ENCODE measurements at places on chromosomes 12 and 14.

DNA sequence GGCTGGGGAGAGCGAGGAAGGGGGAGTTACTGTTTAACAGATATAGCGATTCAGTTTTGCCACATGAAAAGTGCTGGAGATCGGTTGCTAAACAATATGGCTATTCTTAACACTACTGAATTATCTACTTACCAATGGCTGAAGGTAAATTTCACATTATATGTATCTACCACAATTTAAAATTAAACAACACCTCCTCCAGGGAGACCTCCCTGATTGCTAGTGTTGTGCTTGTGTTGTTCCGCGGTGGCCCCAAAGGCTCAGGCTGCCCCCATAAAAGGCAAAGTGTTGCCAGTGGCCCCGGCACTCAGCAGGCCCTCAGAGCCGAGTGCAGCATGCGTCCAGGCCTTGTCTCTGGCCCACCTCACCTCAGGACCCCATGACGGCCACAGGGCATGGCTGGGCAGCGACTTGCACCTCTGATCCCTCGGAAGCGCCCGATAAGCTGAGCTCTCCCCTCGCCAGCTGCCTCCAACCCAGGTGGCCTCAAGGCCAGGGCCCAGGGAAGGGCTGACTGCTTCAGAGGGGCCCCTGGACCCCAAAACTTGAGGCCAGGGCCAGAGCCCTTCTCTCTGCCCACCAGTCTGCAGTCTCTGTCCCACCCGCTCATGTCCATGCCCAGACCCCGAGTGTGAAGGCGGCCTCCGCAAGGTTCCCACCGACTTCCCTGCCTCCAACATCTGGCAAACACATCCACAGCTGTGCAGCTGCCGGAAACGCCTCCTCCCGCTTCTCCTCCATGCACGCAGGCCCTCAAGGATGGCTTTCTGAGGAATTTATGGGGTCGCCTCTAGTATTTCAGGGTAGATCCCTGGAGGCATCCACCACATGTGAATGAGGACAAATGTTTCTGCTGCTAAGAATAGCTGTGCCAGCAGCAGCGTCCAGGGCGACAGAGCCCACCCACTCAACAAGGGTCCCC, 60.0 kb downstream of the NCOR2 start:
- DNase-seq: no peak

DNA sequence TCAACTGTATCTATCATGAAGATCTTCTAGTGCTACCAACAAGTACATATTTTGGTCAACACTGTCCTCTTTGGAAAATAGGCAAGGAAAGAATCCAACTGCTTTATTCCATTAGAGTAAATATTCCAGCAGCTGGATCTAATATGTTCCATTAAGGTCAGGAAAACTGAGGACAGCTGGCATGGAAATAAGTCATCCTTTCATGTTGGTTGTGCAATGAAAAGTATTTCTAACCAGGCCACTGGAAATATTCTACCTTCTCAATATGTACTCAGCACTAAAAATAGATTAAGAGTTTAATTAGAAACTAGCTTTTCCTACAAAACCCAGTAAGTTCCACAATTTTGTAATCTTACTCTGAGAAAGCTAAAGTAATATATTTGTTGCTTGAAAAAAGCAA, 19.6 kb downstream of the HIGD1C start:
- DNase-seq: no peak

- DNase-seq: no peak
These were observed 16.5 kb upstream of the SERPINA4 start for GRCh38 chr14:94544726-94545125.

DNA sequence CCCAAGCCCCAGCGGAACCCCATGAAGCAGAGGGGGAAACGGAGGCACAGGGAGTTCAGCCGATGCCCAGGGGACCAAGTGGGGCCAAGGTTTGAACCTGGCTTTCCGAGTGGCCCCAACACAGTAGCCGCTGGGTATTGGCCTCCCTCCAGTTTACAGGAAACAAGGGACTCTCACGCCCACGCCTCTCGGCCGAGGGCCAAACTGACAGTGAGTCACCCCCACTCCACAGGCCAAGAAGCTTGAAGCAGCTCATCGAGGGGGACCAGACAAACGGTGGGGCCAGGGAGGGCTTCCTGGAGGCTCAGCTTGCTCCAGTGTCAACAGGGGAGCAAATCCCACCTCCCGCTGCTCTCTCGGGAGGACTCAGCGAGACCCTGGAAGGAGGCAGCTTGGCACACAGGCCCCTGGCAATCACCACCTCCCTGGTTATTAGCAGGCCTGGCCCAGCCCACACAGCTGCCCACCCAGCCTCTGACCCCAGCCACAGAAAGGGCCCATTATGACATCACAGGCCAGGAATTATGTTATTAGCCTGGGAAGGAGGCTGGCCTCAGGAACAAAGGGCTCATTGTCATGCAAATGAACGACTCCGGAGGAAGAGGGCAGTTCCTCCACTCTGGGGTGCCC, 54.6 kb downstream of the NCOR2 start:
- DNase-seq: no peak

GRCh38 chr12:47822401-47822800, 2.7 kb upstream of the HDAC7 start:
- DNase-seq: no peak

- no peak for DNase-seq
These were observed 89.1 kb downstream of the MIA2 start for GRCh38 chr14:39322807-39323206.

- no peak for DNase-seq
These were observed 332 bp upstream of the TBC1D30 start for GRCh38 chr12:64824130-64824499.

GRCh38 chr12:130880411-130880885, 8.6 kb downstream of the RAN start:
- no peak for DNase-seq

DNA sequence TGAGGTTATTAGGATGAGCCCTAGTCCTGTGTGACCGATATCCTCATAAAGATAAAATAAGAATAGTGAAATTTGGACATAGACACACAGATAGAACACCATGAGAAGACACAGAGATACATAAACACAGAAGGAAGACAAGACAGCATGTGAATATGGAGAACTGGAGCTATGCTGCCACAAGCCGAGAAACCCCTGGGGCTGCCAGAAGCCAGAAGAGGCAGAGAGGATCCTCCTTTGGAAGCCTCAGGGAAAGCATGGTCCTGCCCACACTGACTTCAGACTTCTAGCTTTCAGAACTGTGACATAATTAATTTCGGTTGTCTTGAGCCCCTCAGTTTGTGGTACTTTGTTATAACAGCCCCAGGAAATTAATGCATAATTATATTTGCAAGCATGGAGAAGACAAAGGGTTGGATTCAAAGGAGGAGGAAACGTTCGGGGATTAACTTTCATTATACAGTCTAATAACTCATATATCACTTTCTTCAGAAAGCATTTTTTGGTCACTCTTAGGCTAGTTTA, 1501.8 kb upstream of the FLRT2 start:
- DNase-seq: no peak

DNA sequence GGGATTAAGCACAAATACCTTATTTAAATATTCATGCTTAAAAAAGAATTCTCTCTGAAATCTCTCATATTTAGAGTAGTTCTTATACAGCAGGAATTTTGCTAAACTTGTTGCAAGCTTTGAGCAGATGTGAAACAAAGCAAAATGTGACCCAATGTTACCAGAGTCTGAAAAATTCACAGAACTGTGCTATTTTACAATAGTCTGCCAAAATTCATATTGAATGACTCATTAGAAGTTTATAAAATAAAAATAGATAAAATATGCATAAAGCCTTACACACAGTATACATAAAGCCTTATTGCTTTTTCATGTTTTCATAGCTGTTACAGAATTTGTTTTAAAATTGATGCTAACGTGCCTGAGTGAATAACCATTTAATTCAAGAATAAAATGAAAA, 17.8 kb upstream of the RHOJ start:
- no peak for DNase-seq

- no peak for DNase-seq
These were observed 3.5 kb upstream of the CD63 start for GRCh38 chr12:55732288-55732687.
